ENCODE measurements at places on chromosomes 1 and 21. TPM values are rescaled to one million over a fixed set of nuclear protein-coding genes. Genes with fewer than 3 reads are reported as not detected.

The TTC22 gene
- 2.4 TPM for total RNA-seq

GRCh38 chr1:118859999-118860398 is 128.1 kb downstream of the TBX15 start:
- no peak overlapping the region for H3K4me3 ChIP-seq
- DNase-seq = no peak
- no peaks in the 10 kb centered on the region for H3K4me1 ChIP-seq
- H3K36me3 ChIP-seq = no peaks in the 10 kb centered on the region

- H3K27me3 ChIP-seq = peaks cover 4% of the 10 kb centered on the region
- no peaks in the 10 kb centered on the region for H3K36me3 ChIP-seq
- no peak overlapping the region for H3K27ac ChIP-seq
- no peak for DNase-seq
- H3K4me3 ChIP-seq = no peak overlapping the region
Measured at GRCh38 chr1:56617141-56617540, 28.0 kb upstream of the PRKAA2 start.

GRCh38 chr21:33116676-33117075 is 46.7 kb downstream of the OLIG1 start:
- peaks cover 19% of the 10 kb centered on the region for H3K4me1 ChIP-seq
- H3K4me3 ChIP-seq = no peak overlapping the region
- no peak for DNase-seq
- peak overlapping the region; percentile 62 for H3K27ac ChIP-seq

DNA sequence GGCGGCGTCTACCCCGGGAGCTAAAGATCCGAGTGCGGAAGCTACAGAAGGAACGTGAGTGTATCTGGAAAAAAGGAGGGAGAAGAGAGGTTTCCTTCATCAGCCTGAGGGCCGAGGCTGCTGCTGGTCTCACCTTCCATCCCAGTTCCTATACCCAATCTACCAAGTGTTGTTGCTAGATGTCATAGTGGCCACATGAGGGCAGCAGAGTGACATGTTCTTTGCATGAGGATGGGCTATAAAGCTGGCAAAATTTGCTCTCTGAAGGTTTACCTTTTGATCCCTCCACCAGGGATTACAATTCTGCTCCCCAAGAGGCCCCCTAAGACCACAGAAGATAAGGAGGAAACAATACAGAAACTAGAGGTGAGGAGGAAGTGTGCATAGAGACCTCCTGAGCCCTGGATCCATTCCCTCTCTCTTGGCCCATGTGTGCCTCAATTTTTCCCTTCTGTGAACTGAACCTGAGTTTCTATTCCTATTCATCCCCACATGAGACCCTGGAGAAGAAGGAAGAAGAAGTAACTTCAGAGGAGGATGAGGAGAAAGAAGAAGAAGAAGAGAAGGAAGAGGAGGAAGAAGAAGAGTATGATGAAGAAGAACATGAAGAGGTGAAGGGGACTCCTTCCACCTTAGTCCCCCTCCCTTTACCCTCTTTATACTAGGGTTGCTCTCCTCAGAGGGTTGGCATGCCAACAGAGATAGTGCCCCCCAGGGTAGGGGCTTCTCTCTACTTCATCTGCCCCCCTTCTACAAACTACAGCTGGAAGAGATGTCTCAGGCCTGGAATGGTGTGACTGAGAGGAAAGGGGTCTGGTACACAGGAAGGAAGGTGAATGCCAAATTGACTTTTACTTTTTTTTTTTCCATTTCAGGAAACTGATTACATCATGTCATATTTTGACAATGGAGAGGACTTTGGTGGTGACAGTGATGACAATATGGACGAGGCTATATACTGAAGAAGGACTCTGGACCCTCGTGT is 13.3 kb downstream of the POLR3GL start:
- DNase-seq = peak; percentile 19
- H3K27me3 ChIP-seq = no peaks in the 10 kb centered on the region
- peak overlapping the region; percentile 5 for H3K27ac ChIP-seq
- no peak overlapping the region for H3K4me3 ChIP-seq

- H3K36me3 ChIP-seq = no peaks in the 10 kb centered on the region
- H3K4me1 ChIP-seq = peaks cover 11% of the 10 kb centered on the region
- H3K27ac ChIP-seq = no peak overlapping the region
Measured at GRCh38 chr1:181453541-181454201, 29.6 kb upstream of the CACNA1E start.

All from progenitor cell of endocrine pancreas (in vitro differentiated cells).